Vagina (tissue), 2 donors: ENCODE measurements at places on chromosomes 3 and 15. TPM values are rescaled to one million over a fixed set of nuclear protein-coding genes. Genes with fewer than 3 reads are reported as not detected.
A peak's percentile ranks its signal among the peaks of the same experiment; 100 is the strongest.

Gene ZNF445
- 8.8 TPM for total RNA-seq

DNA sequence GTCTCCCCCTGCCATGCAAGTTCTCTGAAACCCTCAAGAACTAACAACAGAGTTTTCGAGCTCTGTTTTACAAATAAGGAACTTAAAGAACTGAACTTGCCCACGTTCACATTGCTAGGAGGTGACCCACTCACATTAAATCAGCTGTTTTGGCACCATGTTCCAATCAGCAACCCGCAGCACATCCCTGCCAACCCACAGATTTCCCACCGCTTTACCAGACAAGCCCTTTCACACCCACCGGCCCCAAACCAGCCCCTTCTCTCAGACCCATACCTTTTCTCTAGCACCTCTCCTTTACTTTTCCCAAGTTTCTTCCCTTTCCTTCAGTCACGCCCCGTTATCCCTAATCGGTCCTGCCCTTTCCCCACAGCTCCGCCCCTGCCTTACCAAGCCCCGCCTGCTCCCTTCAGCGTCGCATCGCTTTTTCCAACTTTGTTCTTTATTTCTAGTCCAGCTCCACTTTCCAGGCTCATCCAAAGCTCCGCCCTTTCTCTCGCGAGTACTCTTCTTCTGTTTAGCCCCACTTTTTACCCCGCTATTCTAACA lies 804 bp upstream of the BRPF1 start:
- peak overlapping the region; percentile 87 for H3K4me3 ChIP-seq
- H3K4me1 ChIP-seq = peaks cover 30% of the 10 kb centered on the region
- DNase-seq = no peak
- no peaks in the 10 kb centered on the region for H3K27me3 ChIP-seq
- H3K27ac ChIP-seq = peak overlapping the region; percentile 94
- no peaks in the 10 kb centered on the region for H3K36me3 ChIP-seq

- no peak overlapping the region for H3K4me3 ChIP-seq
- no peaks in the 10 kb centered on the region for H3K27me3 ChIP-seq
- peaks cover 17% of the 10 kb centered on the region for H3K4me1 ChIP-seq
- peaks cover 42% of the 10 kb centered on the region for H3K36me3 ChIP-seq
- no peak overlapping the region for H3K27ac ChIP-seq
Observed at GRCh38 chr15:43187544-43188155, 2.4 kb downstream of the CCNDBP1 start.

DNA sequence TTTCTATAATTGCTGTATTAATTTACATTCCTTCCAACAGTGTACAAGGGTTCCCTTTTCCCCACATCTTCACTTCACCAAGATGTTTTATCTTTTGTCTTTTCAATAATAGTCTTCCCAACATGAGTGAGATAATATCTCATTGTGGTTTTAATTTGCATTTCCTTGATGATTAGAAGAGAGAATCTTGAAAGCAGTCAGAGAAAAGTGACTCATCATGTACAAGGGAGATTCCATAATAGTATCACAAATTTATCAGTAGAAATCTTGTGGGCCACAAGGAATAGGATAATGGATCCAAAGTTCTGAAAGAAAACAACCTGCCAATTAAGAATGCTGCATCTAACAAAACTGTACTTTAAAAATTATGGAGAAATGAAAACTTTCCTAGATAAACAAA lies 189.3 kb downstream of the NECTIN3 start:
- no peaks in the 10 kb centered on the region for H3K27me3 ChIP-seq
- H3K4me3 ChIP-seq = no peak overlapping the region
- H3K27ac ChIP-seq = no peak overlapping the region
- no peak for DNase-seq

DNA sequence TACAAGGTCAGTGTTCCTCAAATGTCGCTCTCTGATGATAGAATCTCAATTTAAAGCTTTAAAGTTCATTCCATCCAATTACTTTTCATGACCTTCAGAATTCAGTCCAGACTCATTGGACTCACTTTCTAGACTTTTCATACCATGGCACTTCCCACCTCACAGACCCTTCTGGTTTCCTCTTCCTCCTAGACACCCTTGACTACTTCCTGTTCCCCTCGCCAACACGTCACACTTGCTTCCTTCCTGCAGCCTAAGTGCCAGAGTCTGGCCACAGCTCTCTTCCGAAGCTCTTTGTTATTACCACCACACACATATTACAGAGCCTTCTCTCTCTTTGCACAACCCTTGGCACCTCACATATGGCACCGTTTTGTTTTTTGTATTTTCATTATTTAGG lies 59.1 kb upstream of the UMPS start:
- peaks cover 5% of the 10 kb centered on the region for H3K36me3 ChIP-seq
- no peak overlapping the region for H3K27ac ChIP-seq
- H3K4me1 ChIP-seq = no peaks in the 10 kb centered on the region

DNA sequence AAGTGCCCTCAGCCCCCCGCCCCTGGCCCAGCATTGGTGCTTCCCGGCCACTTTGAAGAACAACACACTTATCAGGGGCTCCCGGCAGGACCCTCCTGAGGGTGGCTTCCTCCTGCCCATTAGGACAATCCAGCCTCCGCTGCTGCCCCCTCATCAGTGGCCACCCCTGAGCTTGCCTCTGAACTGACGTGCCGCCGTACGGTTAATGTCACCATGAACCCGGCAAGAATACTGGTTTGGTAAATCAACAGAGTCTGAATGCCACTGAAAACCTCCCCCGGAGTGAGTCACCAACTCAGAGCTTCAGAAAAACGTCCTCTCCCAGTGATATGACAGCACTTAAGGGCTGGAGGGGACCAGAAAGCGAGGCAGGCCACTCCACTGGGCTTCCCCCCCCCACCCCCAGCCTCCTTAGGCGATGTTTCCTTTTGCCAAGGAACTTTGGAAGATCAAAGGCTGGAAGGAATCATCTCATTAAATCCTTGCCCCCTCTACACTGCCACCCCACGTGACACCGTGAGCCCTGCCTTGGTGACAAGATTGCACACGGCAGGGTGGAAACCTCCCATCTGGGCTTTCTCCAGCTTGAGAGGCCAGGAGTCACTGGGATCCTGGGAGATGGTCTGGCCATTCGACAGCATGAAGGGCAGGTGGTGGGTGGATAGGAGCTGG lies 142.1 kb downstream of the NUP210 start:
- H3K36me3 ChIP-seq = no peaks in the 10 kb centered on the region
- no peak for DNase-seq
- H3K27ac ChIP-seq = peak overlapping the region; percentile 13
- peak overlapping the region; percentile 21 for H3K4me3 ChIP-seq
